Activated CD4-positive, alpha-beta T cell treated with anti-CD3 and anti-CD28 coated beads, Interleukin-2, amount 10 ng/mL, durations not matched to agents 24 days and 14 days (primary cell): ENCODE measurements at places on chromosomes 2 and 18.

DNA sequence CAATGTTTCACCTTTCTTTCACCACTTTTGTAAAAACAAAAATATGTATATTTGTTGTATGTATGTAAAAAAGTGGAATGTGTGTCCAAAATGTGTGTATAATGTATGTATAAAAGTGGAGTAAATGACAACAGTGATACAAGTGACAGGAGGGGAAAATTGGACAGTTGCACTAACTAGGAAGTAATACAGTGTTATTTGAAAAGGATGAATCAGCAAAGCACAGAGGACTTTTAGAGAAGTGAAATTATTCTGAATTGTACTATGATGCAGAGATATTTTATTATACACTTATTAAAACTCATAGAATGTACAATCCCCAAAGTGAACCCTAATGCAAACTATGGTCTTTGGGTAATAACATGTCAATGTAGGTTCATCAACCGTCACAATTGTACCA lies 331.3 kb upstream of the CNTNAP5 start:
- DNase-seq, result no peak

DNA sequence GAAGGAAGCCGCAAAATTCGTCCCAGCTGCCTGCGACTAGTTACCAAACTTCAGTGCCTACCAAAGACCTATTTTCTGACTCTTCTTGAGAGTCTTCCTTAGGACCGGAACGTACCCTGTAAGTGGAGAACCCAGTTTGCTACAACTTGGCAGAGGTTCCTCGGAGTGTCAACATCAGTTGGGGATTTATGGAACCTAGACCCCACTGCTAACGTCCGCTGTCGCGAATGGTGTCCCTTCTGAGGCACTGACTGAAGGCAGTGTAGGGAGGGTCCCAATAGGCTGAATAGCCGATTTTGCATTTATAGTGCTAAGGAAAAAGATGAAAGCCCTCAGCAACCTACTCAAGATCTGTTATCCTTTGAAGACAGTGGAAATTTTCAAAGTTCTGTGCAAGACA lies 568 bp upstream of the STK17B start:
- DNase-seq, result no peak

- DNase-seq, result no peak
Observed at GRCh38 chr2:222322236-222322635, 23.4 kb upstream of the PAX3 start.

DNA sequence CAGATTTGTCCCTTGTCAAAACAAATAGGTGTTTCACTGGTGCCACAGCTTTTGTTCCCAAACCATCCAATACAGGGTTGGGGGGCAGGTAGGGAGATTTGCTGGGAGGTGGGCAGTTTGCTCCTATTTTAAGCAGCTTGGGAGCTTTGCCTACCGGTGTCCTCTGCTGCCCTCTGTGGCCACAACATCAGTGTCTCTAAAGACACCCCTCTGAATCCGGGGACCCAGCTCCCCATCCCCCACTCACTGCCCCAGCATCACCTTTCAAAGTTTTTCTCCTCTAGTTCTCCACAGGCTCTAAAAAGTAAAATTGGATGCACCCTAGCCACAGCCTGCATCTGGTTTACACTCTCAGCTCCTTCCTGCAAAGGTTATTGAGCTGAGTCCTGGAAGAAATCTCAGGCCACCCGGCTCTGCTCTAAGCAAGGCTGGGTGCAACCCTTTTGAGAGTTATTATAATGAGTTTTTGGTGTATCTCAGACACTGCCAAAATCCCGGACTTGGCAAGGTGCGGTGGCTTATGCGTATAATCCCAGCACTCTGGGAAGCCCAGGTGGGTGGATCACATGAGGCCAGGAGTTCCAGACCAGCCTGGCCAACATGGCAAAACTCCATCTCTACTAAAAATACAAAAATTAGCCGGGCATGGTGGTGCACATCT lies 2.9 kb upstream of the EPAS1 start:
- peak; percentile 75 for DNase-seq

GRCh38 chr2:4020153-4020552 lies 316.8 kb downstream of the DCDC2C start:
- DNase-seq, result no peak

DNA sequence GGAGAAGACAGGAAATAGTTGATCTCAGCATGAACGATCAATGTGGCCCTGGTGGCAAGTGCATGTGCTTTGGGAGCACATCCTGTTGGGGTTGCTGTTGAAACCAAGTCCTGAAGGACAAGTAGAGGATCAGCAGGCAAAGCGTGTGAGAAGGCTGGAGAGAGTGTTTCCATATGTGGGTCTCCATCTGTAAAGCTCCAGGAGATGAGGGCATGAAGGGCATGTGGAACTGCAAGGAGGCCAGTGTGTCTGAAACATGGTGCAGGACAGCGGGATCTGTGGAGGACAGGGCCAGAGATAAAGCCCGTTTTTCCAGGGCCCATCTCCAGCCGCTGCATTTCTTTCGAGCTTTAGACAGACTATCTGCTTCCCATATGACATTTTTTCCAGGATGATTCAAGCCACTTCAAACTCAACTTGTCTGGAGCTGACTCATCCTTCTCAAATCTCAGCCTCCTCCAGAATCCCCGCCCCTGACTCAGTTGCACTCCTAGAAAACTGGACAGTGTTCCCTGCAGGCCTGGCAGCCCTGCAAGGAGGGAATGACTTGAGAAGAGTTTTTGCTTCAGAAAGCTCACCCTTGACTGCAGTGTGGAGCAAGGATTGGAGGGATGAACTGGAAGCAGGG lies 226.1 kb downstream of the VAPA start:
- no peak for DNase-seq

- DNase-seq, result no peak
Observed at GRCh38 chr2:188444106-188444835, 152.6 kb downstream of the GULP1 start.

- DNase-seq, result no peak
Observed at GRCh38 chr18:14914121-14914520, 166.1 kb downstream of the ANKRD30B start.

DNA sequence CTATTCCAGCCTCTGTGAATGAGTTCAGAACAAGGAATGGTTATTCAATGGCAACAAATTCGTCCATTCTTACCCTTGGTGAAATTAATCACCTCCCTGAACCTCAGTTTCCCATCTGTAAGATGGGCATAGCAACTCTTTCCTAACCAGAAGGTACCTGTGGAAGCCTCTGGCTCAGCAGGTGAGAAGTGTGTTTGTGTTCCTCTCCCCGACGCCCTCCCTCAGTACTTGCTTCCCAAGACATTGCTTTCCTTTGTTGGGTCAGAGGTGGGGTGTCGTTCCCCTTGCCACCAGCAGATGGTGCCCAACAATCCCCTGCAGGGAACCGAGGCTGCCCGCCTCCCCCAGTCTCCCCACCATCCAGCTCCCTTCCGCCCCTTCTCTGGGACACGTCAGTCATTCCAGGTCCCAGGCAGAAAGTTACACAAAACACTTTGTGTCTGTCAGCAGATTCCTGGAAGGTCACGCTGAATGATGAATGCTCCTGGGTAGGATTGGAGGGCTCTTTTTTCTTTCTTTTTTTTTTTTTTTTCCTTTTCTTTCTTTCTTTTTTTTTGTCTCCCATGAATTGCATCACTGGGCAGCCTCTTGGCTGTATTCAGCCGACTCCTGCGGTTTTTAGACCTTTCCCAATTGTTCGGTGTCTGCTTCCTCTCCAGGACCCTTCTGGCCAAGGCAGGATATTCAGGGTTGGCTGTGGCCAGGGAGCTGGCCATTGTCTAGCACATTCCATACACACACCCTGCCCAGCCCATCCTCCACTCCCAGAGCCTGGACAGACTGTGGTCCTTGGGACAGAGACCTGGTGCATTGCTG lies 117.3 kb downstream of the LPIN1 start:
- peak; percentile 89 for DNase-seq

- DNase-seq, result no peak
Observed at GRCh38 chr18:72261590-72261989, 282.6 kb downstream of the CBLN2 start.

DNA sequence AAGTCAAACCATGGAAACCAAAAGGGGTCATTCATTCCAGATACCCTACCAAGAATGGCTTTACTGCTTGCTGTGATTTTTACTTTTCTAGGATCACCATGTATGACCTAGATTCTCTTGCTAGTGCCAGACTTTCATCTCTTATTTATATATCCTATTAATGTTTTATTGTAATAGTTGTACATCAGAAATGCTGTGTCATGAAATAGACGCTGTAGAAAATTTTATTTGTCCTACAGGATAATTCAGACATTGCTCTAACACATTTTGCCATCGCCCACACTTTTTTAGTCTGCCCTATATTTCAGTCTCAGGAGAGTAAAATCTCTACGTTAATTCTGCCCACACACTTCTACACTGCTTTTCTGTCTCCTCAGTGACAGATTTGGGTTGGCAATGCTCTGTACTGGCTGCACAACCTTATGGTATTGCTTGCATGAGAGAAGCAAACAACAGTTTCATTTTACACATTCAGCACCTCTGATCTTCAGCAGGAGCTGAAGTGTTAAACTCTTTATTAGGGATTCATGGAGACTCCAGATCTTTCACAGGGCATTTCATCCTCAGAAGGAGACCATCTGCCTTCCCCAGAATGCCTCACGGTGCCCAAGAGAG lies 871.8 kb upstream of the CHAC2 start:
- no peak for DNase-seq

GRCh38 chr2:37742286-37742685 lies 70.8 kb upstream of the CDC42EP3 start:
- no peak for DNase-seq

DNA sequence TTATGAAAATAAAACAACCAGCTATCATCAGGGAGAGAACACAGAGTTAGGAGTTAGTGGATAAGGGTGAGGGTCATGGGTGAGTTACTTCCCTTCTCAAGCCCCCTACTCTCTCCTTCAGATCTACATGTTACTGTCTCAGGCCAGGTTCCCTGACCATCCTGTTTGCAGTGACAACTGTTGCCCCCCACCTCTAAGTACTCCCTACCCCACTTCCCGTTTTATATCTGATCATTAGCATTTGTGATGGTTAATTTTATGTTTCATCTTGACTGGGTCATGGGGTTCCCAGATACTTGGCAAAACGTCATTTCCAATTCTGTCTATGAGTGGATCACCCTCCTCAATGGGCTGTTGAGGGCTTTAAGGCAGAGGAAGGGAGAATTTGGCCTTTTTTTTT lies 32.8 kb upstream of the ATP8B1 start:
- DNase-seq, result no peak

- peak; percentile 74 for DNase-seq
Observed at GRCh38 chr2:96801786-96802595, 14.1 kb upstream of the CNNM3 start.

DNA sequence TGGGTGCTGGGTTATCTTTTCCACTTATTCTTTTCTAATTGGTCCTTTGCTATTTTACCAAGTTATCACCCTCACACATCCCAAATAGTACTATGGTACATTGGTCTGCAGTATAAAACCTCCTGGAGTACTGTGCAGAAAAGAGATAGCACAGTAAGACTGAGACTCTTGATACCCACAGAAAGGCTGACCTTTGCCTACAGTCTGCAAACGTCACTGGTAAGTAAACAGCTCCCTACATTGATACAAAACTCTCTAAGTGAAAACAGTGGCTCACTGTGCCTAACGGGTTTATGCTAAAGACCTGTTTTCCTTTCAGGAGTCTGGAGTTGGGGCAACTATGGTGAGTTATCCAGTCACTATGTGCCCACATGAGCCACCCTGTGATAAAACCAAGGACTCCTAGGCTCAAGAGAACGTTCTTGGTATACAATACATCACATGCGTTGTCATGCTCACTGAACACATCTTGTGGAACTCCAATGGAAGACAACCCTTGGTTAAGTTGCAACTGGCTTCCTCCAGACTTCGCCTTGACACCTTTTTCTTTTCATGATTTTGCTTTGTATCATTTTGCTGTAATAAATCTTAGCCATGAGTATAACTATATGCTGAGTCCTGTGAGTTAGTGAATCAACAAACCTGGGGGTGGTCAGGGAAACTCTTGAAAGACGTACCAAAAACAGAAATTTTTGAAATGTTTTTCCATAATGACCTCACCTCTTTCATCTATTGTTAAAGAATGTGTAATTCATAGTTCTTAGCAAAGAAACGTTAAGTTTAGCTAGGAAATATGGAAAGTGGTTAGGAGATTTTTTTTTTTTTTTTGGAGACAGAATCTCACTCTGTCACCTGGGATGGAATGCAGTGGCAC lies 104.9 kb downstream of the C2orf74 start:
- DNase-seq, result no peak

DNA sequence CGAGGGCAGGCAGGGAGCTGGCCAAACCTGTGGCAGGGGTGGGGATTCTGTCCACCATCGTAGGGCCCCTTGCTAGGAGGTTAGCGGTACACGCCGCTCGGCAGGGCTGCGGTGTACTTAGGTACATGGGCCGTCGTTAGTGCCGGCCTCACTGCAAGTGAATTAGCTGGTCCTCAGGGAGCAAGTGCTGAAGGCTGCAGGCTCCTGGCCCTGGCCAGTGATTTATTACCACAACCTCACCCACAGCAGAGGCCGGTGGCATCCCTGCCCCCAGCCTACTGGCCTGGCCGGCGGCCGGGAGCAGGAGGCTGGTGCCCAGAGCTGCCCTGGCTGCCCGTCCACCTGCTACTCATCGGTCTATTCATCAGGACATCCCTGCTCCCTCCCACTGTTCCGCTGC lies 19.6 kb upstream of the PTMA start:
- DNase-seq, result no peak

GRCh38 chr2:105760639-105761337 lies 16.1 kb downstream of the NCK2 start:
- DNase-seq, result no peak

DNA sequence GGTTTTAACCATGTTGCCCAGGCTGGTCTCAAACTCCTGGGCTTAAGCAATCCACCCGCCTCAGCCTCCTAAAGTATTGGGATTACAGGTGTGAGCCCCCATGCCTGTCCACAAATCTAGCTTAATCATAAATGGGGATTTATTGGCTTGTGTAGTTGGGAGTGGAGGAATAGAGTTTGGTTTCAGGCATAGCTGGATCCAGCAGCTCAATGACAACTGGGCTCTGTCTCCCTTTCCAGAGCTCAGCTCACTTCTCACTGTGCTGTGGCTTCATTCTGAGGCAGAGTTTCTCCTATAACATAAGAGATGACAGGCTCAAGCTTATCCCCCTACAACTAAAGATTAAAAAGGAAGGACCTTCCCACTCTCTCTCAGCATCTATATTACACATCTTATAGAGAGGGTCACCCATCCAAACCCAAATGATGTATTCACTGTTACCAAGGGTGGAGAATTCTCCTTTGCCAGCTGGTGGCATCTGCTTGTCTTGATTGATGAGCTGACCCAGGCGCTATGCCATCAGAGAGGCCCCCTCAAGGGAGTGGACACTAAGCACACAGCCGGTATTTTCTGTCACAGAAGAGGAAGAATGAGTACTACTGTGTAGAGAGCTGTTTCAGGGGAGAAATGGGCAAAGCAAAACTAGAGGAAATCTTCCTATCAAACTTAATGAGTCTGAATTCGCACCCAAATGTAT lies 280.4 kb downstream of the PTPRM start:
- DNase-seq, result no peak

DNA sequence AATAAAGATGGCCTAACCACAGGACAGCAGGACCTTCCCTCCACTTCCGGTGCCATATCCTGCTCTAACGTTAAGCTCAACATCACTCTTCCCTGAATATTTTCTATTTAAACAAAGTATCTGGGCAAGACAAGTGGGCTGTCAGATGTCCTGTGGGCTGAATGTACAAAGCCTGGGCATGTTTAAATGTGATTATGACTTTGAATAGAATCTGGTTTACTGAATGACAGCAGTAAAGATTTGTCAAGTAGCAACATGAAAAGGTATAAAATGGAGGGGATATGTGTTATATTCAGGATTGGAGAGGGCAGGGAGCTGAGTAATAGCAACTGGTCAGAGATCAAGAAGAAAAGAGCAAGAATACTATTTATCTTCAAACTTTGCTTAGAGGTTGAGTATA lies 540.9 kb downstream of the NRXN1 start:
- DNase-seq, result no peak

- DNase-seq, result no peak
Observed at GRCh38 chr2:24768013-24768412, 25.2 kb downstream of the PTRHD1 start.

GRCh38 chr18:54712306-54712705 lies 116.0 kb upstream of the RAB27B start:
- DNase-seq, result peak; percentile 60
